SK-MEL-5 (cell line): ENCODE measurements at places on chromosomes 7 and 10.

- DNase-seq: no peak
These were observed 74.5 kb downstream of the CREB3L2 start for GRCh38 chr7:137927386-137927785.

DNA sequence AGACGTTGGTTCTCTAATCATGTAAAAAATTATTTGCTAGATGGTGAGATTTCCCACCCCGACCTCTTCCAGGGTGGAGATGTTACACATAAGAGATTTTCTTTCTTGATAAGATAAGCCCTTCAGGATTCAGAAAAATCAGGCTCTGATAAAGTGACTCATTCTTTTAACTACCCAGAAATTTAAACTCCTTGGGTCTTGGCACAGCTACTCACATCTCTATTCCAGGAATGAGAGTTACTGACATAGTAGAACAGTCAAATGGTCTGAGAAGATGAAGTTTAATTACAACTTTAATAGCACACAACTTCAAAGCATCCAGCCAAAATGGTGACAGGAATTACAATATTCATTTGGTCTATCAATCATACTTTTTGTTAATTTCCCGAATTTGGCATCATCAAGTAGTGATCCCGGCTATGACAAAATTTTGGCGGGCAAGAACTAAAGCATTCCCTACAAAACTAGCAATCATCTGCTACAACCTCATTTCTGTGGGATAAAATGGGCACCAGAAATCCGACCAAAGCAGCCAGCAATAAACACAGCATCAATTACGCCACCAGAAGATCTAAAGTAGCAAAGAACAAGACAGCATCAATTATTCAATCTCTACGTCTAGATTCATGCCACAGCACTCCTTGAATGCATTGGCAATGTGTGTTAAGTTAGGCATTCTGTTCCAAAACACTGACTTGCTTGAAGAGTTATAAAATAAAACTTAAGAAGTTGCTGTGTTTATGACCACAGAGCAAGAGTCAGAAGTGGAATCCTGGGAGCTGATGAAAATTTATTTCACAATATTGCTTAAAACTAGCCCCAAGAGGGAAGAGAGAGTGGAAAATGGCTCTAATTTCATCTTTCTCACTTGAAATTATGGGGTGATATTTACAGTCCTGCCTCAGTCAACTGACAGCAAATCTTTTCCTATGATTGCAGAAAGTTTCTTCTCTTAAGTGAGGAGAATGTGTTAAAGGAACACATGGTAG, 565.7 kb upstream of the ANKRD30A start:
- no peak for DNase-seq

DNA sequence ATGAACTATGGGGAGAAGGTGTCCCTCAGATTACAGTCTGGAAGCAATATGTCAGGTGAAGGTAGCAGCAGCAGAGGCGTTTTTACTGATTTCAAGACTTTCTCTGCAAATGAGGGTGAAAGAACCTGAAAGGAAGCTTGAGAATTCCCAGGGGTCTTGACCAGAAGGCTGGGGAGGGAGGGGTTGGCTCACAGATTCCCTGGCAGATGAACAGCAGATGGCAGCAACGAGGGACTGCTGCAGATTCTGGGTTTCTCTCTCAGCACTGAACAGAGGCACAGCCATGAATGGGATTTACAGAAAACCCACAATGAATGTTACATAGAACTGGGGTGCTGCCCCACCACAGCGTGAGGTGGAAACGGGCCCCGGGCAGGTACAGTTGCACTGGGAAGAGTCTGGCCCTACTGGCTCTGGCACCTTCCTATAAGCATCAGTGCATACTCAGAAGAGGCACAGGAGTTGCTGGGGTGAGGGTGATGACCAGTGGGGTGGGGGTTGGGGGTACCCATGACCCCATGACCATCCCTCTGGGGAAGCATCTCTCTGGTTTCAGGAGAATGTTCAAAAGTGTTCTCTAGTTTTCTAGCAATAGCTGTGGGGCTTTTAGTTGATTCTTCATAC, 317.8 kb downstream of the SH2D4B start:
- DNase-seq: peak; percentile 63

- DNase-seq: peak; percentile 85
These were observed 4.0 kb upstream of the HECW1 start for GRCh38 chr7:43108255-43109011.

- no peak for DNase-seq
These were observed 741.8 kb downstream of the SUGCT start for GRCh38 chr7:40876601-40877000.

- DNase-seq: peak; percentile 60
These were observed 20.9 kb upstream of the DNAJB12 start for GRCh38 chr10:72375585-72375984.

- no peak for DNase-seq
These were observed 153.2 kb downstream of the TCF7L2 start for GRCh38 chr10:113103131-113103840.

DNA sequence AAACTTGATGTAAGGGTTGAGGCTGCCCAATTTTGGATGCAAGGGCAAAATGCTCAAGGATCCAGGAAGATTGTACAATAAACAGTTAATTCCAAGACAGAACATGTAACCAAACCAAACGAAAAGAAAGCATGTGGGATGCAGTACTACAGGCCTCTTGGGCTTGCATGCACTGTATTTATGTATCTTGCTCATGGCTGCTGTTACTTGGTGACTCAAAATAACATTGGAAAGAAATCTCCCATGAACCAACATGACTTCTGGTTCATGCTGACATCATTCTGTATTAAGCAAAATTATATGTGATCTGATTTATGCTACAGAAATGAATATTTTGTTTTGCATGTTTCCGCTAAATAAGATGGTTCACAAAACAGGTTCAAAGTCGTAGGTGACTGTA, 65.9 kb upstream of the FZD1 start:
- DNase-seq: no peak

DNA sequence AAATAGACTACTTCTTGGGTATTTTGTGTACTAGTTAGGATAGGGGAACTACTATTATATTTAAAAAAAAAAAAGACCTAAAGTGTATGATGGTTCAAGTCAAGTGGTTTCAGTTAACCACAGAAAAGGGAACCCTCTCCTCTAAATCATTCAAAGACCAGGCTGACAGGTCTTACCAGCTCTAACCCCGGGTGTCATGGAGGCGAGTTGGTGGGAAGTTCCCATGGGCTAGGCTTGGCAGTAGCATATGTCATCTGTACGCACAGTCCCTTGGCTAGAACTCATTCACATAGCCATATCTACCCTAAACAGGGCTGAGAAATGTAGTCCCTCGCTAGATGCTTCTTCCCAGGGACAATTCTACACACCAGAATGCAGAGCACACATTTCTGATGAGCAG, 37.7 kb upstream of the KCNMA1 start:
- no peak for DNase-seq

- DNase-seq: no peak
These were observed at the start of gene PNLIPRP1 for GRCh38 chr10:116590590-116591444. PNLIPRP1 (plus strand) TSS chr10:116590959; CDS start chr10:116591130, 171 bp downstream.

GRCh38 chr10:93657757-93658156, 44.6 kb downstream of the FRA10AC1 start:
- no peak for DNase-seq

DNA sequence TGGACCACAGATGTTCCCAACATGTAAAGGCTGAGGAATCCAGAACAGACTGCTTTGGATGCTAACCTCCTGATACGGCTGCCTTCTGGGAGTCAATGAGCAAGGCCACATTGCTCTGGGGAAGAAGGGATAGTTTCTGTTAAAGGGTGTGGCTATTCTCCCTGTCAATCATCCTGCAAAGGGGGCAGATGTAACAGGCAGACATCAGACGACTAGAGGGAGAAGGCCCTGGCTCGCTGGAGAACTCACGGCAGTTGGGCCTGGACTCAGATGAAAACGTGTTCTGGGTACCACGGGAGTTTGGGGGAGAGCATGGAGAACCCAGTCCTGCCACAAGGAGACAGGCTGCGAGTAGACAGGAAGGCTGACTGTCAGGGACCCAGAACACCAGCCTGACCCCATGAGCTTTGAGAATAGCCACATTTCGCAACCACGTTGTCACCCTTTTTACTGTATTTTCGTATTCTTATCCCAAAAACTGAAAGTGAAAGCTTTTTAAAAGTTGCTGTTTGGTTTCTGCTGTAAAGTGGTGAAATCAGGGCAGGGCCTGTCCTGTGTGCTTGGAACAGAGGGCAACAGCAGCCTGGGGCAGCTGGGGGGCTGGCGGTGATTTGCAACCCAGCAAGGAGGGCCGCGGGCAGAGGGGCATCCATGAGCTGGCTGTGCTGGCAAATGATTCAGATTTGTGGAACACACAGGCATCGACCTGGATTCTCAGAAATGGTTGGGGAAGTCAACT, 95.3 kb downstream of the MYOF start:
- no peak for DNase-seq

DNA sequence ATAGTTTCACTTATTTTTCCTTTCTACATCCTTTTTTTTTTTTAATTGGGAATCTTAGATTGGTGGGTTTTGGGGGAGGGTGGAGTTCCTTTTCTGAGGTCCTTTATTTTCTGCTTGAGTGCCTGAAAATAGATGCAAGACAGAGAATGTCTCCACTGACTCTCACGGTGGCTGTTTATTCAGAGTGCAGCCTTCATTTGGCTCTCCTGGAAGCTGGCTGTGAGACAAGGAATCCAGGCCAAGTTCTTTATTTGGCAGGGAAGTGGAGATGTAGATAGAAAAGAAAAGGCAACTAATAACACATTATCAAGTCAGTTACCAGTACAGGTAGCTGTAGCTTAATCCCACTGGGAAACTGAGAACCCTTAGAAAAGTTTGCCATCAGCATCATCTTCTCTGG, 118.6 kb downstream of the CNTNAP2 start:
- no peak for DNase-seq

DNA sequence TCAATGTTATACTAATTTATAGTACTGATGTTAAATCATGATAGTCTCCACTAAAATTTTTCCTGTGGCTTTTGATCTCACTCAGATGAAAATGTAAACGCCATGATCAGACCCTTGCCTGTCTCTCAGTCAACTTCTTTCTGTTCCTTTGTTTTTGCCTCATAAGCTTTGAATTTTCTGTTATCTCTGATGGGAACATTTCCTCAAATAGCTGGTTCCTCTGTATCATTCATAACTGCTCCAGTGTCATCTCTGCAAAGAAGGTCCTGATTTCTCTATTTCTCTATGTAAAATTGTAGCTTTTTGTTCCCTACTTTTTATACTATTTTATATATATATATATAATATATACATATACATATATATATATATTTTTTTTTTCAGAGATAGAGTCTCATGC, 67.5 kb downstream of the GPR141 start:
- DNase-seq: no peak

- DNase-seq: peak; percentile 86
These were observed at the start of gene VIM for GRCh38 chr10:17228091-17229015. VIM (plus strand) TSS chr10:17228241; CDS start chr10:17229423, 1,182 bp downstream.

- no peak for DNase-seq
These were observed 97.7 kb downstream of the CACNA2D1 start for GRCh38 chr7:82345886-82346285.

DNA sequence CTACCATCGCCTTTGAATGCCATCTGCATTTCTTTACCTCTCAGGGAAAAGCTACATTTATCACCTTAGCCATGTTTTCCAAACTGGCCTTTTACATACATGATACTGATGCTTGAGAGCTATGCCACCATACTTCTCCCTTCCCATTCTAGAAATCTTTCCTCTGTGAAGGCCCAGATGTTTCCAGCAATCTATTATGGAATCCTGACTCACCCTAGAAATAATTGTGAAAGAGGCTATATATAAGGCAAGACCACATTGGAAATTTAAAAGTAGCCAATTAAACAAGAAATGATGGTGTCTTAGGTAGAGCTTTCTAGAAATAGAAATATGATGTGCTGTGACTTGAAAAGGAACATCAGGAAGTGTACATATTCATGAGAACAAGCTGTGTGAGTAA, 389.7 kb downstream of the INHBA start:
- no peak for DNase-seq

DNA sequence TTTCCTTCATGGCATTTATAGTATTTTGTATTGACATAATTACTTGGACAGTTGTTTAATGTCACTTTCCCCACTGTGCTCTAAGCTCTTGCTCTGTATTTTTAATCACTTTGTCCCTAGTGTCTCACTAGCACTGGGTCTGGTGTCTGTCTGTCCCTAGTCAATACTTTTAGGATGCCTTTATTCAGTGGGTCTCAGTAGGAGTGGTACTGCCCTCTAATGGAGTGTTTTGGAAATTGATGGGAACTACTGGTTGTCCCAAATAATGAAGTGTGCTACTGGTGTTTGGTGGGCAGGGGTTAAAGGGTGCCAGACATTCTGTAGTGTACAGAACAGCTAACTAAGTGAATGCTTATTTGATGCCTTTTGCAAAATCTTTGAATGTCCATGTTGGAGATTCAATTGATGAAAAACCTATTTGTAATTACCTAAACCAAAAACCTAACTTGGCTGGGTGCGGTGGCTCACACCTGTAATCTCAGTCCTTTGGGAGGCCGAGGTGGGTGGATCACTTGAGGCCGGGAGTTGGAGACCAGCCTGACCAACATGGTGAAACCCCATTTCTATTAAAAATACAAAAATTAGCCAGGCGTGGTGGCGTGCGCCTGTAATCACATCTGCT, 33.3 kb downstream of the CDK14 start:
- DNase-seq: peak; percentile 83

DNA sequence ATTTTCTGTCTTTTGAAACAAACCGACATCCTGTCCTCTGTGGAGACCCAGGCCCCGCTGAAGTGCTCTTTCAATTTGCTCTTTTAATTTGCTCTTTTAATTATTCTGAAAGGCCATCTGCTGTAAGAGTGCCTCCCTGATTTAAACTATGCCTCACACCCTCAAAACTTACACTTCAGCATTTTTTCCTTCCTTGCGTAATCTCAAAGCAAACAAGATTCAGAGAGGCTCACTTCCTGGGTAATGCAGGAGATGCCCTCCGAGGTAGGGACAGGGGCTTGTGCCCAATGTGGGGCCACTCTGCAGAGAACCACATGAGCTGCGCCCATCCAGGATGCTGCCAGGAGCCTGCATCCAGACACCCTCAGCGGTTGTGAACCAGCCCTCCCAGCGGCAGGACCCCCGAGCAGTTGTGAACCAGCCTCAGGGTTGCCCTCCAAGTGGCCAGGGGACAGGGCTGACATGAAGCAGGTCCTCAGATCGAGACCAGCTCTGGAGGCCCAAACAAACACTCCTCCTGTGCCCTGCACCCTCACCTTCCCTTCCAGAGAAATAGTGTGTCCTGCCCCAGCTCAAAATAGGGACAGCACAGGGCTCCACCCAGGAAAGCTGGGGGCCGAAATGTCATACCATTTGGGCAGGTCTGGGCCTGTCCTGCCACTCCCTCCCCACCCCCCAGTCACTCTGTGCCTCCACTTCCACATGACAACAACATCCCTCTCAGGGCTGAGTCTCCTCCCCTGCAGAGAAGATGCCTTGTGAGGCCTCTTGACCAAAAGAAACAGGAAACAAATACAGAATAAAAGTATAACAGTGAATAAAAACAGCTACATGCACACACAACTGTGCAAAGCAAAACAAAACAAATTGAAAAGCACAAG, 190.4 kb downstream of the PTPRN2 start:
- DNase-seq: no peak

- no peak for DNase-seq
These were observed 4.6 kb downstream of the OAT start for GRCh38 chr10:124414076-124414475.
